GM23338 (cell line): ENCODE measurements at places on chromosomes 2 and 18.

- DNase-seq = no peak
Observed at GRCh38 chr2:85743304-85743978, 10.3 kb upstream of the ATOH8 start.

GRCh38 chr2:5453220-5454050 lies 238.7 kb upstream of the SOX11 start:
- no peak for DNase-seq

GRCh38 chr2:37365669-37366068 lies 21.2 kb downstream of the QPCT start:
- DNase-seq = no peak

DNA sequence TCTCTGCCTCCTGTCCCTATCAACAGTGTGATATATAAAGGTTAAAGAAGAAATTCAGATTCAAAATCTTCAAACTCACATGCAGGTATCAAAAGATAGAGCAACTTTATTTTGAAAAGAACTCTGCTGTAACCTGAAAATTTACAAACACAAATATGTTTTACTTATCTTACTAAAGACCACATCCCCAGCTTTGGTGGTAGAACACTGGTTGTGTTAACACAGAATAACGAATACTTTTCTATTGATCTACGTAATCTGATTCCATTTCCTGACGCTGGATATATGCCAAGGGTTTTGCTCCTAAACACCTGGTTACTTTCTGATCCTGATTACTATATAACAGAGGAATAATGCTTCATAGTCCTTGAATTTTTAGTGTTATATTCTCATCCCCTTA lies 23.1 kb upstream of the SLC39A10 start:
- DNase-seq = no peak

GRCh38 chr18:68342039-68342659 lies 372.8 kb downstream of the TMX3 start:
- peak; percentile 44 for DNase-seq

- no peak for DNase-seq
Observed at GRCh38 chr2:18339326-18339725, 221.1 kb downstream of the RDH14 start.

DNA sequence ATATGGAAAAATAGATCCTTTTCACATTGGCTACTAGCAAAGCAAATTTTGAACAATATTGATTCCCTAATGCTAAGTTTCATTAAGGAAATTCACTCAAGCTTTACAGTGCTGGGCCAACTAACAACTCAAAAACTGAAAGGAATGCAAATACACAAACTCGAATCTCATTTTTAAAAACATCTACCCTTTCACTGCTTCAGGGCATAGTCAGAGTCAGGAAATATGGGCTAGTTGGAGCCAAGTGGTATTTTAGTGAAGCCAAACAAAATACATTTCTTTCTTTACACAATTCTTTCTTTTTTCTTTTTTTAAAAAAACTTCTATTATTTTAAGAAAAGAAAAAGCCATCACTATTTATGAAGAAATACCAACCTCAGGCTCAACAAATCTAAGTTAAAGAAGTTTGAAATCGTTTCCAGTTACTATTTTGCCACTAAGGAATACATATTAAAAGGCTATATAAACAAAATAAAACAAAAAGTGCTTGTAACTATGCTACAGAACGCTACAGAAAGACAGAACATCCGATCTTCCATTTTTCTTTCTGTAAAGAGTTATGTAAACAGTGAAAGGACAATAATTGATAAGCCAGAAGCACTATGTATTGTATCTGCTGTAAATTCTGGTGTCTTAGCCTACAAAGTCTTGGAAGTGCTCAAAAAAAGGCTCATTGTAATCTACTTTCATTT lies 113.6 kb upstream of the STK17B start:
- no peak for DNase-seq

DNA sequence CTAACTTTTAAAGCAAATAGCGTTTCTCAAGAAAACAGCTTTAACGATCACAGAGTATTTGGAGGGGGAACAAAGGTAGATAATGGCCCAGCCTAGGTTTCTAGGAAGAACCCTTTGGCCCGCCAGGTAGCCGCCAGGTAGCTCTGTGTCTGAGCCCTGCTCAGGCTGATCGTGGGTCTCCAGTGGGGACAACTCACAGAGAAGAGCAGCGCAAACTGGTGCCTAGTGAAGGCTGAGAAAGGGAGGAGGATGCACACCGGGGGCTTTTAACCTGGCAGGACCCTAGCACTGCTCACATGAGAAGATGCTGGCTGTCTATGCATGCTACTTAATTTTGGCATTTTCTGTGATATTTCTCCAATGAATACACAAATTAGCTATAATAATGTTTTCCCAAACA lies 5.8 kb downstream of the NGEF start:
- DNase-seq = no peak

DNA sequence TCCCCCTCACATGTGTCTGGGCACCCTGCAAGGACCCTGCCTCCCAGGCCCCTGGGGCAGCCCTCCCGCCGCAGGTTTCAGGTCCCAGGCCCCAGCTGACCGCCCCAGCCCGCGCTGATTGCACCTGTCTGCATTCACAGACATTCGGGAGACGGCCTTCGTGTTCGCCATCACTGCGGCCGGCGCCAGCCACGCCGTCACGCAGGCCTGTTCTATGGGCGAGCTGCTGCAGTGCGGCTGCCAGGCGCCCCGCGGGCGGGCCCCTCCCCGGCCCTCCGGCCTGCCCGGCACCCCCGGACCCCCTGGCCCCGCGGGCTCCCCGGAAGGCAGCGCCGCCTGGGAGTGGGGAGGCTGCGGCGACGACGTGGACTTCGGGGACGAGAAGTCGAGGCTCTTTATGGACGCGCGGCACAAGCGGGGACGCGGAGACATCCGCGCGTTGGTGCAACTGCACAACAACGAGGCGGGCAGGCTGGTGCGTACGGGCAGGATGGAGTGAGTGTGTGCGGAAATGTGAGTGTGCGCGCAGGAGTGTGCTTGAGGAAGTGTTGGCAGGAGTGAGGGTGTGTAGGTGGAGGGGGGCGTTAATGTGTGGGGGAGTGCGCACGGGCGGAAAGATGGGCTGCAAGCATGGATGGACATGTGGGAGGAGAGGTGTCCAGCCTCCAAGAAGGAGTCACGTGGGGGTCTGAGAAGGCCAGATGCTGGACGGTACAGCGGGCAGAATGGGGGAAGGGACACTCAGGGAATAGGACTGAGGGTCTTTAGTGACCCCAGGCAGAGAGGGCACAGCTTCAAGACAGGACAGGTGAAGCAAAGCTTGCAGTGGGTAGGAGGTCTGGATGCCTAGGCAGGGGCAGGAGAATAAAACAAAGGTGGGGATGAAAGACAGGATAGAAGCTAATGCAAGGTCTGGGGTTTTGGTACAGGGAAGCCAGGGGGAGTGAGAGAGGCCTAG lies 9.0 kb upstream of the WNT10A start:
- no peak for DNase-seq

GRCh38 chr2:59584958-59585357 lies 968.5 kb downstream of the BCL11A start:
- peak; percentile 77 for DNase-seq

- no peak for DNase-seq
Observed at GRCh38 chr2:224608104-224608503, 22.9 kb upstream of the CUL3 start.

DNA sequence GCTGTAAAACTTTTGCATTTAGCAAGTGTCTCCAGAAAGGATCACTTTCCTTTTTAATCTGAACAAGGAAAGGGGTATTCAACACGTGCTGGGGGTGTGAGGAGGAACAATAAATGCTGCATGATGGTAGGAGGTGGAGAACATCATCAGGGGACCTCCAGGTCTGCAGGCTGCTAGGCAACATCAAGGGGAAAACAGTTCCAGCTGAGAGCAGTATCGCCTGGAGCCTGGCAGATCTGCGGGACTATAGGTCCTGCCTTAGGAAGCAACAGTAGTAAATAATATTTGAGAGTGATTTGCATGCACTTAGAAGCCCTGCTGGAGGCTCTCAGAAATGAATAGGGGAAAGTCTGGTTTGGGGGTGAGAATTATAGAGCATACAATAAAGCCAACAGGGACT lies 175.6 kb downstream of the SUCLG1 start:
- no peak for DNase-seq

DNA sequence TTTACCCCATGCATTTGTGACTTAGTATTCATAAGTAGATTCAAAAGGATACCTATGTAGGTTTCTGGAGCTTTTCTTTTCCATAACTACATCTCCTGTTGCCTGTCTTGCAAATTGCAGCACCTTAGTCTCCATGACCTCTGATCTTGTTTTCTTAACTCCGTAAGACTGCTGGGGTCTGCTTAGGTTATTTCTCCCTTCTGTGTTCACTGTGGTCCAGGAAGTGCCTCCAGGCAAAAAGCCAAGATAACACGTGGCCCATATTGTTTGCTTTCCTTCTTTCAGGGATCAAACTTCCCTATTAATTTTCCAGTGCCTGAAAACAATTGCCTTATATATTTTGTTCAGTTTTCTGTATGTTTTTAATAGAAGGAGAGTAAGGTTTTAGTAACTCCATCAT lies 86.4 kb downstream of the GCA start:
- DNase-seq = peak; percentile 21

DNA sequence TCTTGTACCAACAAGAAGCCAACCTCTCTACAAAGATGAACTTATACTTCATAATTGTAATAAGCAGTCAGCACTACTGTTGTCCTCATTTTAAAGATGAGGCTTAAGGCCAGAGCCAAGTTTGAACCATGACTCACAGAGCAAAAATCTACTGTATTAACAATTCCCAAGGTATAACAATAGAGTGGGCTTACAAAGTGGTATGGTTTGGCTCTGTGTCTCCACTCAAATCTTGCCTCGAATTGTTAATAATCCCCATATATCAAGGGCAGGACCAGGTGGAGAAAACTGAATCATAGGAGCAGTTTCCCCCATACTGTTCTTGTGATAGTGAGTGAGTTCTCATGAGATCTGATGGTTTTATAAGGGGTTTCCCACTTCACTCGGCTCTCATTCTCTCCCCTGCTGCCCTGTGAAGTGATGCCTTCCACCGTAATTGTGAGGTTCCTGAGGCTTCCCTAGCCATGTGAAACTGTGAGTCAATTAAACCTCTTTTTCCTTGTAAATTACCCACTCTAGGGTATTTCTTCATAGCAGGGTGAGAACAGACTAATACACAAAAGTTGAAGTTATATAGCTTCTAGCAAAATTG lies 19.5 kb downstream of the MRPL44 start:
- DNase-seq = no peak

DNA sequence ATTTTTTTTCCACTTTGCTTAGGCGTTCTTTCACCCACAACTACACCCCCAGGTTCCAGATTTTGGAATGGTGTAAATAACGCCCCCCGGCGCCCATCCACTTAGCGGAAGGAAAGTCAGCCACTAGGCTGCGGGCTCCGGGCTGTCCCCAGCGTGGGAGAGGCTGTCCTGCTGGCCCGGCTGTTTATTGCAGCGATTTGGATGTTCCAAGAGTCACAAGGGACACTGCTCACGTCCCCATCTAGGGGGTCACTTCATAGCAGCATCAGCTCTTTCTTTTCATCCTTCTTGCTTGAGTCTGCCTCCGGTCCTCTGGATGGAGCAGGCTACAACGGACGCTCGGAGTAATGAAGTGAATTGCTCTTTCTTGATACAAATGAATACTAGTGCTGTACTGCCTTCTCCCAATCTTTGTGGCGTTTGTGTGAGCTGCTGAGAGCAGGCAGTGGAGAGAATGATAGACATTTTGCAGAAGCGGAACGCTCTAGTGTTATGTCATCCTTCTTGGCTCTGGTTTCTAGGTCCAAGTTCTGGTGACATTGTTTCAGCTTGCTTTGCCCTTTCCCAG lies 50.7 kb upstream of the PAIP2B start:
- peak; percentile 82 for DNase-seq

GRCh38 chr18:69444221-69444620 lies 43.5 kb downstream of the DOK6 start:
- DNase-seq = no peak

DNA sequence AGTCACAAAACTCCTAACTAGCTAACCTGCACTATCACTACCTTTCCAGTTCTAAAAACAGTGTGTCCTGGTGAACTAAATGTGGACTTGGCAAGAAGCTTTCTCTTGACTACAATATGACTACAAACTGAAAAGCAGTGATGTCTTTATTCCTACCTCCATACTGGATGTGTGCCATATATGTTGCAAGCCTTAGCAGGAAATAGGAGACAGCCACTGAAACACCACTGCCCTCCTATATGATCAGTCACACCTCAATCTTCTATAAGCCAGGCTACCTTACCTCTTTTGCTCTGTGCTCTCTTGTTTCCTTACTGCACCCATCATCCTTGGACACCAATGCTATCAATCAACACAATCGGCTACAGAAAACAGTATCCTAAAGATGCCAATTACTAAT lies 34.1 kb downstream of the SS18 start:
- no peak for DNase-seq

DNA sequence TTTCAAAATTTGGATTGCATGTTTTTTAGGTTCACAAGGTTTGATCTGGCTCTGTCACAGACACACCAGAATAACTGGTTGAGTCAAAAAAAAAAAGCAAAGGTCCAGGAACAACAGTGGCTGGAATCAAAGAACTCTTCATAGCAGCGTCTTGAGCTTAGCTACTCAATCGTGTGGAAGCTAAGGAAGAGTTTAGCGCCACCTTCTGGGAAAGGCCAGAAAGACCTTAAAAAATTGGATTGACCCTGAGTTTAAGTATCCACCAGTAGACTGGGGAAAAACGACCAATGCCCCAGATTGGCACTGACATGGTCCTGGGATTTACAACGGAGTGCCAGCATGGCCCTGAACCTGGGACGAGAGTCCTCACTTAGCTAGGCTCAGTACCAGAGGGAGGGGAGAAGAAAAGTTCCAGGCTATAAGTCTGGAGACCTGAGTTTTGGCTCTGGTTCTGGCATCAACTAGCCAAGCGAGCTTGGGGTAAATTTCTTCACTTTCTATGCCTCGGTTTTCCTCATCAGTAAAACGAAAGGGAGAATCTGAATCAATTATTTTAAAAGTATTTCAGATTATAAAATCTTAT lies 71.1 kb upstream of the TFCP2L1 start:
- peak; percentile 92 for DNase-seq
